Omental fat pad (tissue), 4 donors: ENCODE measurements at places on chromosomes 7 and 10. TPM values are rescaled to one million over a fixed set of nuclear protein-coding genes. Genes with fewer than 3 reads are reported as not detected.

DNA sequence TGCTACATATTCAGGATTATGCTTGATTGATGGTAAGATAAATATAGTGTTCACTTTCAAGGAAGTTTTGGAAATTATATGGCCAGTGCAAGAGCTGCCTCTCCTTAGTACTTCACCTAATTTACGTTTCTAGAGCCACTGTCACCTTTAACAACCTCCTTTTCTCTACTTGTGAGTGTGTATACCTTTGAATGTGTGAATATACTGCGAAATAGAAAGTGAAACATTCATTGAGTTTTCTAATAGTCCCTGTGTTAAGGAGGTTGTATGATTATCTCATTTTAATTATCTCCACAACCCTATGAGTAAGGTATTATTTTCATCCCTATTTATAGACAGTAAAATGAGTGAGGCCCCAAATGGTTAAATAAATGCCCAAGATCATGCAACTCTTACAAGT, 1050.5 kb downstream of the XPNPEP1 start:
- DNase-seq = no peak

GRCh38 chr7:80552031-80552694, 40.3 kb upstream of the GNAT3 start:
- no peak for DNase-seq

GRCh38 chr10:115157357-115157756, 64.2 kb downstream of the ATRNL1 start:
- no peak for DNase-seq

- no peak for DNase-seq
These were observed 79.5 kb upstream of the PCBD1 start for GRCh38 chr10:70967591-70968587.

GRCh38 chr7:36277249-36277542, 112.5 kb upstream of the ANLN start:
- DNase-seq = no peak

SHOC2 gene
- total RNA-seq = 72.2 TPM

FOXI2 gene
- not detected for total RNA-seq

COA1 gene
- total RNA-seq = 57.4 TPM

DMBT1 gene
- total RNA-seq = not detected

BLNK gene
- total RNA-seq = 0.48 TPM

TWIST1 gene
- total RNA-seq = 8.9 TPM

DGKB gene
- 2.8 TPM for total RNA-seq

CTNNA3 gene
- total RNA-seq = 7.1 TPM
